ENCODE measurements at places on chromosomes 1 and 21.

GRCh38 chr1:220301630-220302029 lies 29.4 kb upstream of the RAB3GAP2 start:
- DNase-seq, result no peak

GRCh38 chr1:220330265-220330664 lies 58.0 kb upstream of the RAB3GAP2 start:
- no peak for DNase-seq

DNA sequence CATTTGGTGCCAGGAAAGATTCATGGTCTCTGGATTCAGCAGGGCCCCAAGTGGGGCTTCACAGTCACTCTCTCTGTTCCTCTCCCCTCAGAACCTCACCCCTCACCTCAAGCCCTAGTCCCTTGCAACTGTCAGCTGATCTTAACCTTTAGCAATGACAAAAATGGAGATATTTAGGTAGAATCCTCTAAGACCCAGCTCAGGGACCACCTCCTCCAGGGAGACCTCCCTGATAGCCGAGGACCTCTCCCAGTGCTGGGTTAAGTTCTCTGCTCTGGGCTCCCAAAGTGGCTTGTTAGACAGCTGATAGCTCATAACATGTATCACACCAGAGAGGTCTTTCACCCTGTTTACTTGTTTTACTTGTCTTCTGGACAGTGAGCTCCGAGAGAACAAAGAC lies 257.6 kb upstream of the KIAA0040 start:
- no peak for DNase-seq

DNA sequence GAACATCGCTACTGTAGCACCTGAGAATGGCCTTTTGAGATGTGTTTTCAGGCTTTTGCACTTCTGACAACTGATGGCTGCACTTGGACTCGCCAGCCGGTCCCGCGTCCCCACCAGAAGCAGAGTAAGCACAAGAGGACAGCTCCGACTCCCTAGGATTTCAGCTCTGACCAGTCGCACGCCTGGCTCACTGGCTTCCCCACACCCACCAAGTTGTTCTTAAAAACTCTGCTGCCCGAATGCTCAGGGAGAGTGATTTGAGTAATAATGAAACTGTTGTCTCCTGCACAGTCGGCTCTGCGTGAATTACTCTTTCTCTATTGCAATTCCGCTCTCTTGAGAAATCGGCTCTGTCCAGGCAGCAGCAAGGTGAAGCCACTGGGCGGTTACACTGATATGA lies 40.2 kb upstream of the NLRP3 start:
- DNase-seq, result no peak

DNA sequence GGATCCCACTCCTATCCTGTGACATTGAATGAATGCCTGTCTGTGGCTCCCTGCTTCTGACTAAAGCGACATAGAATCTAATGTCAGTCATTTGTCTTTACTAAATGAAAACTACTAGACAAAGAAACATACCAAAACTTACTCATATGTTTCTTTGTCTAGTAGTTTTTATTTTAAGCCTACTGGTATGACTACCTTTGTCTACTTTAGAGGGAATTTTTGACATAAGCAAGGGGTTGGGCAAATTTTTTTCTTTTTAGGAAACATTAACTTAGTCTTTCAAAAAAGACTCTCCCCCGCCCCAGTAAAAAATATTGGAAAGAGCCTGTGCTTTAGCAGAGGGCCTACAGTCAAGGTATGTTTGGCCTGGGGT lies 4.9 kb downstream of the NEK7 start:
- no peak for DNase-seq

DNA sequence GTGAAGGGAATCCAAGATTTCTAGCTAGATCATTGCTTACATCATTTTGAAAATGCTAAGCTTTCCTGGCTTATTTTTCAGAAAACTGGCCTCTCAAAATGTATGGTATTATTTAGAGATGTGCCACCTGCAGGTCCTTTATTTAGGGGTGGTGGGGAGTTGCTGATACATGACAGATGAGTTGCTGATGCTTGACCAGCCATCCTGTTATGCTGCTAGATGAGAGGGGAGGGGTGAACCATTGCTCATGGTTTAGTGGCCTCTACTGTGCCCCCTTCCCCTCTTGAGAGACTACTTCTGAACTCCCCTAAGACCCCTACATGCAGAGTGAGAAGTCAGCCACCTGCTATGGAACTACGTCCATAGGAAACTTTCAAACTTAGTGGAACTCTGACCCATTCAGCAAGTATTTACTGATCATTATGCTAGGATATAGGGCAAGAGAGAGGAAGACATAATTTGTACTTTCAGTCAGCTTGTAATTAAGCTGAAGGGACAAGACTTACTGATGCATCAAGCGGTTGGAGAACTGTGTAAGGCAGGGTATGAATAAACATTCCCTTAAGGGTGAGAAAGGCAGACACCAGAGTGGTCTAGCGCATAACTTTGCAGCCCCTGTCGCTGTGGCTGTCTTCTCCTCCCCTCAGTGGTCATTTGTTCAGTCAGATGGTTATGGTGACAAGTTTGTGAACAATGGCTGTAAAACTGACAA lies 34.6 kb downstream of the SLAMF6 start:
- DNase-seq, result no peak

DNA sequence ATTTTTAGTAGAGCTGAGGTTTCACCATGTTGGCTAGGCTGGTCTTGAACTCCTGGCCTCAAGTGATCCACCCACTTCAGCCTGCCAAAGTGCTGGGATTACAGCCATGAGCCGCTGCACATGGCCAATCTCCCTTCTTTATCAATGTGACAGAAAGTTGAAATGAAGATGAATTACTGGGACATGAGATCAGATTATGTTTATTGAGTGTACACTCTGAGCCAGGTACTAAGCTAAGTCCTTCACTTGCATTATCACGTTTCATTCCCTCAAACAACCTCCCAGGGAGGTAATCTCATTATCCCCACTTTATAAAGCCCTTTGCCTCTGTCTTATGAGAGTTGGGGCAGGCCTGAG lies 6.3 kb upstream of the CHI3L2 start:
- no peak for DNase-seq

DNA sequence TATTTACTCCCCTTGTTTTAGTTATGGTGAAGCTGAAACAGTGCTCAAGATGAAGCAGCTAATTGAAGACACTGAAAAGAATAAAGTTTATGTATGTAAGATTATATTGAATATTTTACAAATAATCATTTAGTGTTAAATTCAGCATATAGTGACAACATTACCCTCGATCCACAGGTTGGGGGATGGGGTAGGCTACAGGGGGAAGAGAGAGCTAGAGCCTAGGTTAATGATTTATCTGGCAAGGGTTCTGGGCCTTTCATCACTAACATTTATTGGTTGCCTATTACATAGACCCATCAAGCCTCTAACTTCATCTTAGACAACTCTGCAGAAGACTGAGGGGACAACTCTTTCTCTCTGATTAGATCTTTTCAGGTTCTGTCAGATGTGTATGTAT lies 21.3 kb downstream of the ZCCHC17 start:
- no peak for DNase-seq

DNA sequence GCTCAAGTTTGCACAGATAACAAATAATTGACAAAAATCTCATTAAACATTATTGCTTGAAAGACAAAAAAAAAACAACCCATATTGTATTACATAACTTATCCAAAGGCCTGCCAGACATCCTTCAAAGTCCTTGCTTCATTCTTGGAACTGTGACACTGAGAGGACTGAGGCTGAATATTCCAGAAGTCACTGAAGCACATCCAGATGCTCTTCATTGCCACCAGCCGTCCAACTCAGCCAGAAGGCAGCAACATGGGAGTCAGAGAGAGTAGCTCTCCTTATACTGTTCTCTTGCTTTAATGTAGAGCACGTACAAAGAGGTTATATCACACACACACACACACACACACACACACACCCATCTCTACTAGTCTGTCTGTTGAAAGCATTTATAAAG lies 755.0 kb downstream of the LTN1 start:
- DNase-seq, result no peak

DNA sequence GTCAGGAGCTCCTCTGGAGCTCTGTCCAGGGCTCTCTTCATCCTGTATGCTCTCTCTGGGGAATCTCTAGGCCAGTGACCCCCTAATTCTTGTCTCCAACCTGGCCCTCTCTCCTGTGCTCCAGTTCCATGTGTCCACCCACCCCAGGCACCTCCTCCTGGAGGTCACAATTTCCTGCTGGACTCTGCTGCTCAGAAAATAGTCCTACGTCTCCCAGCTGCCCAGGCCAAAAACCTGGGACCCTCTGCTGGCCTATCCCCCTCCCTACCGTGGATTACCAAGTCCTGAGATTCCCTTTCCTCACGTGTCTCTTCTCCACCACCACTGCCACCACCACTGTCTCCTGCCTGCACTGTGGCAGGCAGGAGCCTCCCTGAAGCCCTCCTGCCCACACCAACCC lies 11.7 kb downstream of the NES start:
- DNase-seq, result no peak

All from GM10248 (cell line).